ENCODE measurements at places on chromosomes 2 and 18.

DNA sequence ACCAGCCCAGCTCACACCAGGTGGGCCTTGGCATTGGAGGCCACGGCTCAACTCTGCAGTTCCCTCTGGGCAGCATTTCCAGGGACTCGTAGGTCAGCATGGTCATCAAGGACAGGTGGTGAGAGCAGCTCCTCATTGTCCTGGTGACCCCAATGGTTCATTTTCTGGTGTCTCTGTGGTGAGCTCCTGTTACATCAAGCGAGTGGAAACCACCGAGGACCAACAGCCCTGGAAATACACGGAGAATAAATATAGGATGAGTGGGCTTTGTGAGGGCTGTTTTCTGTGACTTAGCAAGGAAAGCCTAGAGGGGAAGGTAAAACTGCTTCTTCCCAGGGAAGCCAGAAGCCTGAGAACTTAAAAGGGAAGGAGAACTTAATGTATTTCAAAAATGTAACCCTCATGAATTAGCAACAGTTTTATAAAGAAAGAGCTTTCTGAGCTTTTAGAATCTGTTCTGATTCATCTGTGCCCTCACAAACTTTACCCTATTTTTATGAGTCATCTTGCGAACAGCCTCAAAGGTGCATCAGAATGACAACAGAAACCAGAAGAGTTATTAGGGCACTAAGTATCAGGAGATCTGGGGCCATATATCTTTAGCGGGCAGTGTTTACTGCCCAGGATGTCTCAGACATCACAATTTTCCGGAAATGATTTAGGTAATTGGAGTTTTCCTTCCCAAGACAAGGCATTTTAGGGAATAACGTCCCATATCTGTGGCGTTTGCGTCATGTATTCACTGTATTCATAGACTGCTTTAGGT is 18.7 kb downstream of the C2orf92 start:
- ATAC-seq: no peak

- ATAC-seq: no peak
These were observed 470.6 kb downstream of the LRP1B start for GRCh38 chr2:141660232-141660631.

GRCh38 chr2:38502107-38502506 is 100.6 kb downstream of the HNRNPLL start:
- no peak for ATAC-seq

GRCh38 chr2:17637131-17637906 is 96.8 kb downstream of the VSNL1 start:
- ATAC-seq: no peak

GRCh38 chr18:34483198-34483597 is 226.9 kb upstream of the DTNA start:
- no peak for ATAC-seq

DNA sequence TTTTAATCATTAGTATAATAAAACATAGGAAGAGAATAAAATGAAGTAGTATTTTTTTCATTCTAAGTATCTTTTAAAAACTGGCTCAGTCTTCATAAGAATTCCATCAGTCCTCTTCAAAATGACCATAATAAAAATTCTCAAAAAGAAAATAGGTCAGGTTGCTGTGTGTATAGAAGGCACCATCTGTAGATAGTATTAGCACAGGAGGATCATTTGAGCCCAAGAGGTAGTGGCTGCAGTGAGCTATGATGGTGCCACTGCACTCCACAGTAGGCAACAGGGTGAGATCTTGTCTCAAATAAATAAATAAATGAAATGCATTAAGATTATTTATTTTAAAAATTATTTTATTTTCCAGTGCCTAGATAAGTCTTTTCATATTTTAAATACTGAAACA is 475.8 kb downstream of the ZNF804A start:
- ATAC-seq: no peak

DNA sequence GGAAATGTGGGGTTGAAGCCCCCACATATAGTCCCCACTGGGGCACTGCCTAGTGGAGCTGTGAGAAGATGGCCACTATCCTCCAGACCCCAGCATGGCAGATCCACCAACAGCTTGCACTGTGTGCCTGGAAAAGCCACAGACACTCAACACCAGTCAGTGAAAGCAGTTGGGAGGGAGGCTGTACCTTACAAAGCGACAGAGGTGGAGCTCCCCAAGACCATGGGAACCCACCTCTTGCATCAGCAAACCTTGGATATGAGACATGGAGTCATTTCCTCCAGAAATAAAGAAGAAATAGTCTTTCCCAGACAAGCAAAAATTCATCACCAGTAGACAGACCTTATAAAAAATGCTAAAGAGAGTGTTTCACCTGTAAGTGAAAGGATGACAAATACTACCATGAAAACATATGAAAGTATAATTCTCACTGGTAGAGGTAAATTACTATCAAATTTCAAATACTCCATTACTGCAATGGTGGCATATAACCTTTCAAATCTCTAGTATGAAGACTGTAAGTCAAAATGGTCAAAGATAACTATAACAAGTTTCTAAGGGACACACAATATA is 152.6 kb upstream of the EPHA4 start:
- ATAC-seq: no peak

GRCh38 chr2:2834105-2834504 is 503.0 kb upstream of the MYT1L start:
- ATAC-seq: no peak

DNA sequence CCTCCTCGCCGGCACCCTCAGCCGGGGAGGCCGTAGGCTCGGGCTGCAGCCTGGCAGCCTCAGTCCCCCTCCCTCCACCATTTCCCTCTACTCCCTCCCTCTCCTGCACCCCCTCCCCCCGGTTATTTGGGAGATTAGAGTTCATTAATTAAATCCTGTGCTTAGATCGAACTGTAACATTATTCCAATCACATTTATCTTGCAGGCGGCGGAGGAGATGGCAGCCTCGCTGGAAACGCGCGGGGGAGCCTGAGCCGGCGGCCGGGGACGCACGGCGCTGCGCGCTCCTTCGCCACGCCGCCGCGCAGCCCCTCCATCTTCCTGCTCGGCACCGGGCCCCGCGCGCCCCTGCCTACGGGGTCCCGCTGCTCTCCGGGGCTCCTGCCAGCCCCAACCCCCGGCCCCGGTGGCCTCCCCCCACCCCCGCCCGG is at the start of gene ST8SIA3:
ST8SIA3 (plus strand) TSS at position 287 of the 431 bp plus-strand sequence. CDS start 290 bp downstream, outside the sequence.
- ATAC-seq: no peak

DNA sequence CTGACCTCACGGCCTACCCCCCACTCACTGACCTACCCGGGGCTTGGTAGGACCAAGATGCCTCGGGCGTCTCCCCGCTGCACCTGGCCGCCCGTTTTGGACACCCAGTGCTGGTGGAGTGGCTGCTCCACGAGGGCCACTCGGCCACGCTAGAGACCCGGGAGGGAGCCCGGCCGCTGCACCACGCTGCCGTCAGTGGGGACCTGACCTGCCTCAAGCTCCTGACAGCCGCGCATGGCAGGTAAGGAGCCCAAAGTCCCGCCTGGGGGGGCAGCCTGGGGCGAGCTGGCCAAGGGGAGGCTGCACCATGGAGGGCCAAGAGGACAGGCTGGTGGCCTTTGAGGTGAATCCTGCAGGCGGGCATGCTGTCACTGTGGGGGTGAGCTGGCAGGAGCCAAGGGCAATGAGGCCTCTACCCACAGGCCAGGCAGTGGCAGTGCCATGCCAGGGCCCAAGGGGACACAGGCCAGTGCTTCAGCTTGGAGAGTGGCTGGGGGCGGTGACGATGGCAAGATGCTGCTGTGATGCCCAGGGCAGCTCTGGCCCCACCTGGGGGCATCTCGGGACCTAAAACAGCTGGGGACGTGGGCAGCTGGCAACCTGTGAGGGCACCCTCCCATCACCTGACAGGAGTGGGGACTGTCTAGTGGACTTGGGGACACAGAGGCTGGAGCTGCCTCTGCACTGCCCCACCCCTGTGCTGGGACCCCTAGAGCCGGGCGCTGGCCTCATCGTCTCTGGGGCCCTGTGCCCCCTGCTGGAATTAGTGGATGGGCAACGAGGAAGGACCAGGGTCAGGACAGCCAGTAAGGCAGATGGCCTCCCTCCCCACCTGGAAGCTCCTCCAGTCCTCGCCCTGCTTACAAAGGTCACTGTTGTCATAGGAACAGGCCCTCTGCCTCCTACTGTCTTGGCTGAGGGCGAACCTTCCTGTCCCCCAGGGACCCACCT is 2.0 kb downstream of the ESPNL start:
- ATAC-seq: no peak
